Neural progenitor cell (in vitro differentiated cells): ENCODE measurements at places on chromosomes 12 and 14. TPM values are rescaled to one million over a fixed set of nuclear protein-coding genes. Genes with fewer than 3 reads are reported as not detected.
A peak's percentile ranks its signal among the peaks of the same experiment; 100 is the strongest.

DNA sequence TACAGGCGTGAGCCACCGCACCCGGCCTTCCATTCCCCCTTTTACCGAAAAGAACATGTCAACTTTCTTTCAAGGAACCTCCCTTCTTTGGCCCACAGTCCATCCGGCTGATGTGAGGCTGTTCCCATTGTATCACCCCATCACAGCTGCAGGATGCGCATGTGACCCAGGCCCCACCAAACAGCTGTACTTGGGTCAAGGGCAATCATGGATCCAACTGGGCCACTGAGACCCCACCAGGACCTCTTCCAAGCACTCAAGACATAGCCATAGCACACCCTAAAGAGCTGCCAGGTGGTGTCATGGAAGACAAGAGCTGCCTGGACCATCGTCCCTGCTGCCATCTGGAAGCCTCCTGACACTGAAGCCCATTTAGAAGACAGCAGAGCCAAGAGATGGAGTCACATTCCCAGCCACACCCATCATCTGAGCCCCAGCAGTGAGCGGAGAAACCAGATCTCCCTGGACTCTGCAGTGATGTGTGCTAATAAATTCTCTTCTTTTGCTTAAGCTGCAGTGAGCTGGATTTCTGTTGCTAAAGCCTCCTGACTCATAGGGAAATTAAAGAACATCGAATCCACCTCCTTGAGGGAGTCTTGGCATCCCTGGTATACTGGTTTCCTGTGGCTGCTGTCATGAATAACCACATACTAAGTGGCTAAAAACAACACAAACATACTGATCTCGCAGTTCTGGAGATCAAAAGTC lies 105.6 kb downstream of the KSR2 start:
- no peaks in the 10 kb centered on the region for H3K27me3 ChIP-seq
- H3K36me3 ChIP-seq: no peaks in the 10 kb centered on the region
- no peaks in the 10 kb centered on the region for H3K4me1 ChIP-seq
- no peak overlapping the region for H3K27ac ChIP-seq
- no peak overlapping the region for H3K4me3 ChIP-seq

DNA sequence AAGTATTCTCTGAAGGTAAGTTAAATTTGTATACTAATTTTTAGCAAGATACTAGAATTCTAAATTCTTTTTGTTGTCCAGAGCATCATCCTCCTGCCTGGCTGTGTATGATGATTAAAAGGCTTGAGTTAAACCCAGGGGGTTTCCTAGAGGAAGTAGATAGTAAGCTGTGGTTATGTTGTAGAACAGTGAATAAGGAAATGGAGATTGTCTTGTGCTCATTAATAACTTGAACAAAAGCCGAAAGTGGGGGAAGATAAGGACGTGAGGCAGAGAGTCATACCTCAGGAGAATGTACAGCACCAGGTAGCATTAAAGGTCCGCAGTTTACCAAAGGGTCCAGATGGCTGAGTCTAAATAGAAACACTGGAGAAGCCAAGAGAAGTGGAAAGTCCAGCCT lies 42.0 kb downstream of the CKB start:
- H3K36me3 ChIP-seq: peaks cover 19% of the 10 kb centered on the region
- no peak overlapping the region for H3K27ac ChIP-seq
- no peak overlapping the region for H3K4me3 ChIP-seq
- H3K27me3 ChIP-seq: no peaks in the 10 kb centered on the region
- no peak for DNase-seq

The KCNJ8 gene
- 0.06 TPM in 1 of 2 replicates, not detected in the other for total RNA-seq

The CRIP1 gene
- total RNA-seq: 2.6 TPM in 1 of 2 replicates, not detected in the other

DNA sequence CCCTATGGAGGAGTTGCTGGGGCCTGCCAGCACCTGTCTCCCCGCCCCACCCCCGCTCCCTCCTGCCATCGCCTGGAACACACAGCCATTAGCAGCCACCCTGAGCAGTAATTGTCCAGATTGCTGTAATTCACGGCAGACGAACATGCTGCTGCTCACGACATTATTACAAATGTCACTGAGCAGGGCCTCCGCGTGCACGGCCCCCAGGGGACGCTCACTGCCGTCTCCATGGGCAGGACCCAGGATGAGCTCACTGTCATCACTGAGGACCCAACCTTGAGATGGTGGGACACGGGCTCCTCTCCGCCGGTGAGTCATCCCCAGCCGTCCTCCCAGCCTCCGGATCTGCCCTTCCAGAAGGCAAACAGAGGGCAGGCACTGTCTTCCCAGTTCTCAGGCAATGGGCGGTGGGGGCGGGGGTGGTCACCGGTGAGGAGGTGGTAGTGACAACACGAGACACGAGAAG lies 100.4 kb downstream of the RFLNA start:
- H3K27ac ChIP-seq: no peak overlapping the region
- no peaks in the 10 kb centered on the region for H3K27me3 ChIP-seq
- peaks cover 14% of the 10 kb centered on the region for H3K4me1 ChIP-seq
- no peak overlapping the region for H3K4me3 ChIP-seq
- no peak for DNase-seq
- no peaks in the 10 kb centered on the region for H3K36me3 ChIP-seq

DNA sequence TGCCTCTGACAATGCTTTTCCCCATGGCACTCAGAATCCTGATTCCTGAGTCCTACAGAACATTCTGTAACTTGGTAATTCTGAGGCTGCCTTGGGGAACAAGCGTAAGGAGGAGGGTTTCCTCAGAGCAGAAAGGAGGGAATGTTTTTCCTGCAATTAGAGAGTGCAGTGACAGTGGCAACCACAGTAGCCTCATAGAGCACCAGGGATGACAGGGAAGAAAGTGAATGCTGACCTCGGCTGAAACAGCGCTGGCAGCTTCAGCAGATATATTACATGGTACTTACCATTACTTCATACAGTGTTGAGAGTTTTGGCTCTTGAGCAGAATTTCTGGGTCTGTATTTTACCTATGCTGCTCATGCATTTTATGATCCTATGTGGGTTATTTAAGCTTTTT lies 757.1 kb downstream of the NRXN3 start:
- peak; percentile 8 for DNase-seq
- H3K27ac ChIP-seq: no peak overlapping the region
- H3K4me3 ChIP-seq: no peak overlapping the region
- no peaks in the 10 kb centered on the region for H3K27me3 ChIP-seq

DNA sequence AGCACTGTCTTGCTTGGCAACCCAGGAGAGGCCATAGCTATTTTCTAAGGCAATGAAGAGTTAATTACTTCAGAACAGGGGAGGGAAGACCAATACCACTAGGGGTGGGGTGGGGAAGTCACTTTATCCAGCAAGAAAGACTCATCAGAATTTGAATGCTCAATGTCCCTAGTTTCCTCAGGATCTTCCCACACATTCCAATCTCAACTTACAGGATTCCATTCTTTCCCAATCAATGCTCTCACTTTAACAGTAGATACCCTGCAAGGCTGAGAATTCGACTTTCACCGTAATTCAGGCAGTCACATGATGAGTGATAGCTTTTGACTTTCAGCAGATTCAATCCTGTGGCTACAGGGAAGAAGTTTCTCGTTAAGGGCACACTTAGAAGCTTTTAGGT lies 526.6 kb upstream of the SEL1L start:
- H3K36me3 ChIP-seq: no peaks in the 10 kb centered on the region
- H3K4me3 ChIP-seq: no peak overlapping the region
- peak; percentile 45 for DNase-seq
- peaks cover 11% of the 10 kb centered on the region for H3K4me1 ChIP-seq
- H3K27ac ChIP-seq: peak overlapping the region; percentile 8

DNA sequence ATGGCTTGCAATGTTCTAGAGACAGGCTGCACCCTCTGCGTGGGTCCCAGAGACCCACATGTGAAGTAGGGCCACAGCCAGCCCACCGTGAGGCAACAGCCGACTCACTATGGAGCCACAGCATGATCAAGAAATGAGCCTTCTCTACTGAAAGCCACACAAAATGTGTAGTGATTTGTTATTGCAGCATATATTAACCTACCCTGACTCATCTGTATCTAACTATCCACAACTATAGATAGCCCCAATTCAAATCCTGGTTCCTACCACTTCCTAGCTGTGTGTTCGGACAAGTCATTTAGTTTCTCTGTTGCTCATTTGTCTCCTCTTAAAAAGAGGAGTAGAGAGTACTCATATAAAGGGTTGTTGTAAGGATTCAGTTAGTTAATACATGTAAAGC lies 1152.3 kb downstream of the BCL11B start:
- H3K4me1 ChIP-seq: no peaks in the 10 kb centered on the region
- H3K4me3 ChIP-seq: no peak overlapping the region
- H3K27ac ChIP-seq: no peak overlapping the region
- H3K27me3 ChIP-seq: no peaks in the 10 kb centered on the region

DNA sequence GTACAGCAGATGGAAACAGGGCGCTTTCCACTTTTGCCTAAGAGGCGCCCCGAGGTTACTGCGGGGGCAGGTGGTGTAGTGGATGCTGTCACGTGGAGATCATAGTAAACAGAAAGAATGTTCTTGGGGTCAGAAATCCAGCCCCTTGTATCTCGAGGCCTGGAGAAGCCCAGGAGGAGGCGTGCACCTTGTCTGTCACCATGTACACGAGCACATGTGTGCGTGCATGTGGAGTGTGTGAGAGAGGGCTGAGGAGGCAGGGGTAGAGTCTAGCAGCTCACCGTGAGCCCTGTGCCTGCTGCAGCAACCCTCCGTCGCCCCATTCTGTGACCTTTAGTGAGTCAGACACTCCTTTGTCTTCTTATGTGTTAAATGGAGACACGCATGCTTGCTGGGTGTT lies 59.0 kb downstream of the CACNA1C start:
- H3K4me1 ChIP-seq: no peaks in the 10 kb centered on the region
- no peaks in the 10 kb centered on the region for H3K36me3 ChIP-seq
- no peak for DNase-seq
- no peaks in the 10 kb centered on the region for H3K27me3 ChIP-seq
- no peak overlapping the region for H3K4me3 ChIP-seq
